ENCODE measurements at places on chromosomes 1 and 21.

- peak; percentile 76 for DNase-seq
Observed at GRCh38 chr1:173409613-173410012, 67.5 kb upstream of the PRDX6 start.

DNA sequence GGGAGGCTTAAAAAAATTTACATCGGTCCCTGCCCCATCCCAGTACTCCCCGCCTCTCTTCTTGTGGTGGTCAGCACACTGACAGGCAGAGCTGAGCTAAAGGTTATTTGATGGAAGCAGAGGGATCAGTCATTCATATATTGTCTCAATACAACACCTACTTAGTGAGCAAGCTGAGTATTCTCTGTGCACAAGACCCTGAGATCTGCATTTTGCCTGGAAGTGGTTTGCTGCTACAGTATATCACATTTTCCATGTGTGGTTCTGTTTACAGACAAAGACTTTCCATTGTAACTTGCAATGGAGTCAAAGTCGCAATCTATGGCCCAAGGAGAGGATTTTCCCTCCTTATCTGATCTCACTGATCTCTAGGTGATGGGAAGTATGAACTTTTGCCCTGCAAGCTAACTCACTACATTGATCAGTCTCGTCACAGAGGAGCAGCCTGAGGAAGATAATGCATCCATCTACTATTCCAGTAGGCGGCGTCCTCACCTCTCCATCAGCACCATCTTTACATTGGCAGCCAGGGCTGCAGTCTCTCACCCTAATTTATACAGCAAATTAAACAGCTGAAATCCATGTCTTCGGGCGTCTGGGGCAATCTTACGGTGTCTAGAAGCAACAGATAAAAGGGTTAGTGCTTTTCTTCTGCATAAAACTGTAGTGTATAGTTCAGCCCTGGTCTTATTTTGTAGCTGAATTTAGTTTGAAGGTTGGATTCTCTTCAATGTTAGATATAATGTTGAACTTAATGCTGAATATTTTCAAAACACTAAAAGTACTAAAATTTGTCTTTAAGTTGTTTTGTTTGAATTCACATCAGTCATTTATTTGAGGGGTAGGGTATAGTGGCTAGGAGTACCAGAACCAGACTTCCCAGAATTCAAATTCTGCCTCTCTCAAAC, 3.2 kb upstream of the TRAF5 start:
- DNase-seq: peak; percentile 63

DNA sequence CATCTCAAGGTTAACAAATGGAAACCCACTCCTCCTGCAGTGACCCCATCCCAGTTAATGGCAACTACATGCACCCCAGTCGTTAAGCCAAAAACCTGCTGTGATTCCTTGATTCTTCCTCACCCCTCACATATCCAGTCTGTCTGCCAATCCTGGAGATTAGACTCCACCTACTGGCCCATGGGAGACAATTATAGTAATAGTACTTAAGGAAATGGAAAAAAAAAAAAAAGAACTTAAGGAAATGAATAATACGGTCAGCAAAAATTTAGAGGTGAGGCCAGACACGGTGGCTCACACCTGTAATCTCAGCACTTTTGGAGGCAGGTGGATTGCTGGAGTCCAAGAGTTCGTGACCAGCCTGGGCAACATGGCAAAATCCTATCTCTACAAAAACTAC, 7.0 kb downstream of the NOL9 start:
- peak; percentile 32 for DNase-seq

DNA sequence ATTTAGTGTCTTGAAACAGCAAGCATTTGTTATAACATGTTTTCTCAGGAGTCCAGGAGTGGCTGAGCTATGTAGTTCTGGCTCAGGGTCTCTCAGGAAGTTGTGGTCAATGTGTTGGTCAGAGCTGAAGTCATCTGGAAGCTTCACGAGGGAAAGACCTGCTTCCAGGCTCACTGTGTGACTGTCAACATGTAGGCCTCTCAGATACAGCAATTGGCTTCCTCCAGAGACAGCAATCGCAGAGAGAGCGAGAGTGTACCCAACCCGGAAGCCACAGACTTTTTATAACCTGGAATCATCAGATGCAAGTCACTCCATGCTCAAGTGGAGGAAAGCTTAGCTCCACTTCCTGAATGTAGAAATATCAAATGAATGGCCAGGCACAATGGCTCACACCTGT, 40.9 kb downstream of the TNFRSF9 start:
- DNase-seq: peak; percentile 17

- DNase-seq: peak; percentile 12
Observed at GRCh38 chr21:17514124-17514845, 1.4 kb downstream of the CXADR start.

DNA sequence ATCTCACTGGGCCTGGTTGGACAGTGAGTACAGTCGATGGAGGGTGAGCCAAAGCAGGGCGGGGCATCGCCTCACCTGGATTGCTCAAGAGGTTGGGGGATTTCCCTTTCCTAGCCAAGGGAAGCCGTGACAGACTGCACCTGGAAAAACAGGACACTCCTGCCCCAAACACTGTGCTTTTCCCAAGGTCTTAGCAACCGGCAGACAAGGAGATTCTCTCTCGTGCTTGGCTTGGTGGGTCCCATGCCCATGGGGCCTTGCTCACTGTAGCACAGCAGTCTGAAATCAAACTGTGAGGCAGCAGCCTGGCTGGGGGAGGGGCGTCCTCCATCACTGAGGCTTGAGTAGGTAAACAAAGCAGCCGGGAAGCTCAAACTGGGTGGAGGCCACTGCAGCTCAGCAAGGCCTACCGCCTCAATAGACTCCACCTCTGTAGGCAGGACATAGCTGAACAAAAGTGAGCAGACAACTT, 11.3 kb downstream of the C1orf105 start:
- no peak for DNase-seq

DNA sequence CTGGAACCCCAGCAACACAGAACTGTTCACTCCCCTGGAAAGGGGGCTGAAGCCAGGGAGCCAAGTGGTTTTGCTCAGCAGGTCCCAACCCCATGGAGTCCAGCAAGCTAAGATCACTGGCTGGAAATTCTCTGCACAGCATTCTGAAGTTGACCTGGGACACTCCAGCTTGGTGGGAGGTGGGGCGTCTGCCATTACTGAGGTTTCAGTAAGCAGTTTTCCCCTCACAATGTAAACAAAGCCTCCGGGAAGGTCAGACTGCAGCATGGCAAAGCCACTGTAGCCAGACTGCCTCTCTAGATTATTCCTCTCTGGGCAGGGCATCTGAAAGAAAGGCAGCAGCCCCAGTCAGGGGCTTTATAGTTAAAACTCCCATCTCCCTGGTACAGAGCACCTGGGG, 59.7 kb downstream of the INKA2 start:
- DNase-seq: no peak

DNA sequence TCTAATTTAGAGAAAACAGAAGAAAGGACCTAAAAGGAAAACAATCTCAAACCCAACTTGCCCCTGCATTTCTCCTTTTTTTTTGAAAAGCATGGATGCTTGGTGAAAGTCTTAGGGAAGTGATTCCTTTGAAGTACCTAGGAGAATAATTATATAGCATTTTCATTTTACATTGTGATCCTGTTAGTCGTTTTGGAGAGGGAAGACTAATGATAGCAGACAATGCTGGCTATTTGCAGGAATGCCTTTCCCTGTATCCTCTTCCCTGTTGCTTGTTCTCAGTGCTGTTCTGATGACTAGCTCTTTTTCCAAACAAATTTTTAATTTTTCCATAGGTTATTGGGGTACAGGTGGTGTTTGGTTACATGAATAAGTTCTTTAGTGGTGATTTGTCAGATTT, 53.9 kb downstream of the LAMC1 start:
- DNase-seq: no peak

DNA sequence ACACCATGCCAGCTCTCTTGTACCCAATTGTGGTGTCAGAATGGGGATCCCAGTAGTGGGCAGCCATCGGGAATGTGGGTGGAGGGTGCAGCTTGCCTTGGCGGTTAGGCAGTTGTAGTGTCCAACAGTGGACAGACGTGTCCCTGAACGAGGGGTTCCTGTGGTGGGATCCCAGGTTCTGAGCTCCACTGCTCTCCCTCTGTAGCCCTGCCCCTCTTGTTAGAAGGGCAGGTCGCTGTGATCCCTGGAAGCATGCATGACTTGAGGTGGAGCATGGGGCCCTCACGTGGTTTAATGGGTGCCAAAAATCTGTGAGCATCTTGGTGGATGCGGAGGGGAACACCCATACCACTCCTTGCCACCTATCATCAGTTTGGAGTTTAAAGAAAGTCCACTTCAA, 4.3 kb downstream of the GALNT2 start:
- DNase-seq: no peak

- DNase-seq: no peak
Observed at GRCh38 chr1:58874757-58875755, 91.2 kb upstream of the JUN start.

GRCh38 chr1:35556484-35557117, 602 bp downstream of the KIAA0319L start:
- DNase-seq: no peak

DNA sequence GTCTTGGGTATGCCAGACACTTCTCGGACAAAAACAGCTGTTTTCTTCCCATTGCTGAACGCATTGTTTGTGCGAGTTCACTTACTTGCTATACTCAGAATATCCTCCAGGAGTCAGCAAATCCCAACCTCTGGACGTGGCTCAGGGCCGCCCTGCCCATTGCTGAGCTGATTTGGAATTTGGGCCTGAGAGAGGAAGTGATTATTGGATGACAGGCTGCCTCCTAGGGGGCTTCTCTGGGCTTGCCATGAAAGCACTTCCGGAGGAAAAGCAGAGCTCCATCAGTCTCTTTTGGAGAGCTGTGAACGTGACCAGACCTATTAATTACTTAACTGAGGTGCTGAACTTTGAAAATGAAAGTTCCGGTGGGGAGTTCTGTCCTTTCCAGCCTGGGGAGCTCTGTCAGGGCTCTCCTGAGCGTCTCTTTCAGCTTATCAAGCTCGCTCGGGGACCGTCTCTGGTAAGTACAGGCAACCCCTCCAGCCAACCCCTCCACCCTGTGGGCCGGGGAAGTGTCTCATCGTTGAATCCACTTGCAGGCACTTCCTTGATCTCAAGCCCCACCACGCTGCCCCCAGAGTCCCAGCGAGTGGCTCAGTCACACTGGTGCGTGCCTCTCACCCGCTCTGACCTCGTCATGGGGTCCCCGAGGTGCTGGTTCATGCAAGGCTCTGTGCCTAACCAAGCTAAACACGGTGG, 76.9 kb downstream of the CLIC6 start:
- peak; percentile 91 for DNase-seq

- DNase-seq: peak; percentile 4
Observed at GRCh38 chr1:85865213-85865612, 157.0 kb upstream of the ZNHIT6 start.

- no peak for DNase-seq
Observed at GRCh38 chr1:10616696-10617095, 141.9 kb downstream of the PEX14 start.
